ENCODE measurements at places on chromosomes 4 and X. TPM values are rescaled to one million over a fixed set of nuclear protein-coding genes. Genes with fewer than 3 reads are reported as not detected.

The FAT1 gene
- total RNA-seq = 663 TPM

The ATXN3L gene
- total RNA-seq = not detected

The CXCL11 gene
- not detected for total RNA-seq

- H3K4me3 ChIP-seq = no peak overlapping the region
- H3K4me1 ChIP-seq = no peaks in the 10 kb centered on the region
- peaks cover 7% of the 10 kb centered on the region for H3K27me3 ChIP-seq
- H3K27ac ChIP-seq = no peak overlapping the region
- DNase-seq = no peak
Observed at GRCh38 chr4:25580633-25581467, 74.8 kb upstream of the SLC34A2 start.

DNA sequence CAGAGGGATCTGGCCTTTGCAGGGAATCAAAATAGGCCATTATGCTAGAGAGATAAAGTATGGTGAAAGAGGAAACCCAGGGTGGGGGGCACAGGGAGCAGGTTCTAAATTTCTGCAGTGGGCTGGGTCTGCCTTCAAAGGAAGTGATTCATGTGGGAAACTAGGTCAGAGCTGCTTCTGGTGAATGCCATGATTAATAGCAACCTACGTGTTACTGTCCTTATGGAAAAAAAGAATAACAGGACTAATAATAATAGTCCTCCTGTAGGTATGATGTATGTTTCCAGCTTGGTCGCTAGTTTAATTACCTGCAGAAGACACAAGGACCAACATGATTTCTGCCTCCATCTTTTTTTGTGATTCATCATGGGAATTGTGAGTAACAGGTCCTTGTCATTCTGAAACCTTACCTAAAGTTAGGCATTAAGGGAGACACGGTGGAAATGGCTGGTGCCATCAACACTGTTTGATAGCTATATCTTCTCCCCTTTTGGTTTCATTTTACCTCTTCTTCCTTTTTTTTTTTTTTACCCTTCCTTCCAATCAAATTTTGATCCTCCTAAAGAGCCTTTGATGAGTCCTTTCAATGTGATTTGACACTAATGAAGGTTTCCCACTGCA lies 180.4 kb downstream of the CPEB2 start:
- DNase-seq = no peak
- H3K27ac ChIP-seq = peak overlapping the region; percentile 69
- no peak overlapping the region for H3K4me3 ChIP-seq
- H3K36me3 ChIP-seq = no peaks in the 10 kb centered on the region
- peaks cover 38% of the 10 kb centered on the region for H3K4me1 ChIP-seq

DNA sequence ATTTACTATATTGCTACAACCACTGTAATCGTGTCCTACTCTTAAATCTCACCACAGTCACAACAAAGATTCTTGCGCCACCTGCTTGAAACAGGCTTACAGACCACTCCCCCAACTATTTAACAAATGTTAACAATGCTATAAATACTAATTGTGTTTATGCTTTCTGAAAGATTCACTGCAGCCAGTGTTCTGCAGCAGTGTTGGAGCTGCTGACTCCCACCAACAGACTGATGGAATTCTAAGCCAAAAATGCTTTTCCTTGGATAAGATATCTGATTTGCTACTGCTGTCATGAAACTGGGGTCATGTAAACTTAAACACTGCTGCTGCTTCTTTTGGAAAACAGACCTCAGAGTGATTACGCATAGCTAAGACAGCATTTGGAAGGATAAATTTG lies 244.2 kb upstream of the MAB21L2 start:
- H3K27ac ChIP-seq = no peak overlapping the region
- no peaks in the 10 kb centered on the region for H3K27me3 ChIP-seq
- peaks cover 2% of the 10 kb centered on the region for H3K36me3 ChIP-seq
- H3K4me3 ChIP-seq = no peak overlapping the region
- DNase-seq = no peak
- peaks cover 11% of the 10 kb centered on the region for H3K4me1 ChIP-seq

GRCh38 chrX:30822764-30823163 lies 66.3 kb downstream of the TAB3 start:
- peaks cover 8% of the 10 kb centered on the region for H3K27me3 ChIP-seq
- no peak overlapping the region for H3K4me3 ChIP-seq
- no peaks in the 10 kb centered on the region for H3K36me3 ChIP-seq

All from chondrocyte (in vitro differentiated cells).